ENCODE measurements at places on chromosomes 7 and 10.
A peak's percentile ranks its signal among the peaks of the same experiment; 100 is the strongest.

DNA sequence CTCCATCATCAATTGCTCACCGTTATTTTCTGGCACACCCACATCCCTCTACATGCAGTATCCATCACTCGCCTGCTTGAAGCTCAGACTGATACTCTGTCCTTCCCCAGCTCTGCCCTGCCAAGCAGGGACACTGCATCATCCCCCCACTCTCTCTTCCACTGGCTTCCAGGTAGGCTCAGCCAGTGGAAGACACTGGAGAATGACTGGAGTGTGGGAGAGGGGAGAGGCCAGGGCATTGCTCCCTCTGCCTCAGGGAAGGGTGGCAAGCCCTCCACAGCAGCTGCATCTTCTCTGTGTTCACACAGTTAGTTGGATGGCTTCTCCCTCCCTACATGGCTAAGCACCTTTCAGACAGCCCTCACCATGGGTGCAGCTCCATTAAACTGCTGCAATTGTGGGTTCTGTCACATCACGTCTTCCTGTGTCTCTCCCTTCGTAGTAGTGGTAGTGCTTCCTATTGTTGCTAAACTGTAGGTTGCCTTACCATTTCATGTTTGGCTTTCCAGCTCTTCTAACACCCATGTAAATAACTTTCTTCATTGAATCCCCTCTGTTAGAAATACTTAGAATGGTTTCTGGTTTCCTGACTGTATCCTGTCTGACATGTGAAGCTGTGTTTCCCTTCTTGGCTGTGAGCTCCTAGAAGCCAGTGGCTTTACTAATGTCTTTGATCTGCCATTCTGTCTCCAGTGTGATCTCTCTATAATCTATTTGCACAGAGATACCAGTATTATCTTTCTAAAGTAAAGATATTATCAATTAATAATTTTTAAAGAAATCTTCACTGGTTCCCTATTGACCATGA, 483.7 kb upstream of the LRRN3 start:
- DNase-seq: no peak

DNA sequence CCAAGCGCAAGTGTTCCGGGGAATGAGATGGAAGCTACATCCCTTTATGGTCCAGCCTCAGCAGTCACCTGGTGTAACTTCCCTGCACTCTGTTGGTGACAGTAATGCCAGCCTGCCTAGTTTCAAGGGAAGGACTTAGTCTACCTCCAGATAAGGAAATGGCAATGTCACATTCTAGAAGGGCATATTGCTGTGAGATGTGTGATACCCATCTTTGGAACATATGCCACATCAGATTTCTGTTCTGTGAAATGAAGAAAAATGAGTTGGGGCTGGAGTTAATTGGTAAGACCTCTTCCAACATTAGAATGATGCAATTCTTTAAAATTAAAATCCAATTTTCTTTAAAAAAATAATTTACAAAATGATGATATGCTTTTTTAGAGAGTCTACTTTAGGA, 212.0 kb downstream of the LRMDA start:
- DNase-seq: no peak

DNA sequence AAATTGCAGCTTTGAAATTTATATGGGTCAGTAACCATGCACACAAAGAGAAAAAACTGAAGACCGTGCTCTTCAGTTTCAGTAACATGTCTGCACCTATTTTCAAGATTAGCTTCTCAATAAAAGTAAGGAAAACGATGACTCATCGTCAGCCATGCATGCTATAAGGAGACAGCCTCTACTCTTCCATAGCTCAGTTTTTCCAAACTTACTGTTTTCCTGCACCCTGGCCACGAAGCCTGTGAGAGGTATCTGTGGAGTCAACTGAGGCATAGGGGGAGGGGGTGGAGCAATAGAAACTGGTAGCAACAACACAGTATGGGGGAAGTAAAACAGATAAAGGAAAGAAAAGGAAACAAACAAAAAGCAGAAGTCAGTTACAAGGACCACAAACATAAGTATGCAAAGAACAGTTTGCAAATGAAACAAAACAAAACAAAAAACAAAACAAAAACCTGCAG, 58.0 kb downstream of the PDSS1 start:
- DNase-seq: no peak

GRCh38 chr10:88702848-88703597, 3.0 kb upstream of the LIPK start:
- DNase-seq: no peak

- no peak for DNase-seq
These were observed 528 bp downstream of the CAMK2G start for GRCh38 chr10:73873838-73874215.

DNA sequence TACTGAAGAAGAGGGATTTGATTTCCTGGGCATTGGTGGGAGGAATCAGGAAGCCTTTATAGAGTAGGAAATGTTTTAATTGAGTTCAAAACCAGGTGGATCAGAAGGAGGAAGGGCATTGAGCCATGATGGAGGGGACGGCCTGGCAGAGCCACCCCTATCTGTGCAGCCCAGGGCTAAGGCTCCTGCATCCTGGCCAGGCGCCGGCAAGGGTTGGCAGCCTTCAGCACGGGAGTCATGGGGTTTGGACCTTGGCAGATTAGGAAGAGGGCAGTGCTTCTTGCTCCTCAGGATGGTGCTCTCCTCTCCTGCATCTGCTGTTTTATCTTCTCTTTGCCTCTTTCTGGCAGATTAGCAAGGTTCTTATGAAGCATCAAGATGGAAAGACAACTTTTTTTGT, 12.5 kb downstream of the ZNF862 start:
- no peak for DNase-seq

- peak; percentile 6 for DNase-seq
These were observed 18.8 kb upstream of the CHST12 start for GRCh38 chr7:2384354-2385243.

DNA sequence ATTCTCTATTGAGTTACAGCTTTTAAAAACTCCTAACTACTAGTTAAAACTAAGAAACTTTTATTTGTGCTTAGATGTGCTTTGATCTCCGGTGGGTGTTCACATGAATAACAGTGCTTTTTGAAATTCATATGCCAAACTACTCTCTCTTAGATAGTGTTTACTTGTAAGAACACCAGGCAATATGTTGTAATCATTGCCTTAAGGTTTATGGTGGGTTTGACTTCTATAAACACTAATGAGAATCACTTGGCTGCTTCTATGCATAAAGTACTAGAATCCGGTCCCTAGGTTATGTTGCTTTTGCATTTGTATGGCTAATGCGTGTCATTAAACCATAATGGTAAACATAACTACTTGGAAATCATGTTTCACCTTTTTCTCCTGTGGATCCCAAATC, 203.9 kb upstream of the VSTM2A start:
- no peak for DNase-seq

- no peak for DNase-seq
These were observed 26.1 kb upstream of the DUSP5 start for GRCh38 chr10:110471566-110472139.

- peak; percentile 29 for DNase-seq
These were observed 38.6 kb downstream of the CLRN3 start for GRCh38 chr10:127853868-127854768.

DNA sequence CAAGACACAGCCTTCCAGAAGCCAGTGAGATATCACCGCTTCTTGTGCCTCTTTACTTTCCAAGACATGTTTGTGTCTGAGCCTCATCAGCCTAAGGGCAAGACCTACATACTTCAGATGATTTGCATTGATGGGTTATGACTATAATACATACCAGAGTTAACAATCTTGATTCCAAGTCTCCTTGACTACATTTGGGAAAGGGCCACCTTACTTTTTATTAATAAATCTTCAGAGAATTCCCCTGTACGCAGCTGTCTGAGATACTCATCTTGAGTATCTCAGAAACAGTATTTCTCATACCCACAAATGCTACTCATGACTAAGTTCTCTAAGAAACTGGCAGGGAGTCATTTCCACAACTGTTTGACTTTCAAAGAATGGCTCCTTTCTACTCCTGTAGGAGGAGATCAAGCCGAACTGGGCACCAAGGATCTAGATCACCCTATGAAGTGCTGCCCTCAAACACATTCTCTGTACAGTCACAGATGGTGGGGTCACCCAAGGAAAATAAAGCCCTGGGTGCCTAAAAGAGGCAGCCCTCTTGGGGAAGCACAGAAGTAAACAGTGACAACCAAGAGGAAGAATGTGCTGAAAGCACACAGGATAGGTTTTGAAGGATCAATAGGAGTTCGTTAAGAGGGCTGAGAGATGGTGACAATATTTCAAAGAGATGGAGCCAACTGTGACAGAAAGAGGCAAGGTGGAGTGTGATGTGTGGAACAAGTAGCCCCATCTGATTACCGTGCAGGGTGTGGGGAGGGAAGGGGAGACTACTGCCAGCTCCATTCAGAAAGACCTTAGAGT, 138.9 kb downstream of the JAZF1 start:
- DNase-seq: no peak

GRCh38 chr10:106387063-106387462, 777.4 kb downstream of the SORCS1 start:
- no peak for DNase-seq

GRCh38 chr10:122374859-122375678, 561 bp downstream of the PLEKHA1 start:
- DNase-seq: peak; percentile 84

- DNase-seq: no peak
These were observed 683.1 kb downstream of the NRG3 start for GRCh38 chr10:82558014-82558607.

DNA sequence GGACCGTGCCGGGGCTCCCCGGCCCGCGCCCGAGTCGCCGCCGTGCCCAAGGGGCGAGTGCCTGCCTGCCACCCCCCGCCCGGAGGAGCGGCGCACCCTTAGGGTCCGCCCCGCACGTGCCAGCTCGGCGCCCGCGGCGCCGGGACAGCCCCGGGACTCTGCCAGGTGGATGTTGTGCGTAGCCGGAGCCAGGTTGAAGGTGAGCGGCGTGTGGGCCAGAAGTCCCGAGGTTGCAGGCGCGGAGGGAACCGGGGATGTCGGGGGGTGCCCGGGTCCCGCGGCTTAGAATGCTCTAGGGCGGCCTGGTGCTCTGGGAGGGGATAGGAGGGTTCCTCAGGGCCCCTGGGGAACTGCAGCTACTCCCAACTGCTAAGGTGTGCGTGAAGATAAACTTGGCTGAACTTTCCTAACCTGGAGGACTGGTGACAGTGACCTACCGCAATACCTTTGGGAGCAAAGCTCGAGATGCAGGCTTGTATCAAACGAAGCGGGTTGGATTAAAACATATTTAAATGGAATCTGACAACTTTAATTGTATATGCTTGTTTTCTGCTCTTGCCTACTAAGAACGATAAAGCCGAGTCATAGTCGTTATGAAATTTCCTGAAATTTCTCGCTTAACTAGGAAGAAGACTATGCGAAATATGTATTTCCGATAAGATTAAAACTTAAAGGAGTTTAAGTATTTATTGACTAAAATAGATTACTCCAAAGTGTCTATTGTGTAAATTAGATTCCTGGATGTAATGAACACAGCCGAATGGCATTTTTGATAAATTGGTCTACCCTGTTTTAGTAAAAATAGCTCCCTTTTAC, at the start of gene CUX1:
Gene CUX1 (plus strand): TSS at position 156 of the 816 bp plus-strand sequence. CDS start 14 bp downstream, at position 170.
- peak; percentile 17 for DNase-seq

GRCh38 chr7:34949361-34949760, 87.9 kb downstream of the DPY19L1 start:
- DNase-seq: no peak

- DNase-seq: no peak
These were observed 44.0 kb upstream of the GRID1 start for GRCh38 chr10:86410542-86411124.

DNA sequence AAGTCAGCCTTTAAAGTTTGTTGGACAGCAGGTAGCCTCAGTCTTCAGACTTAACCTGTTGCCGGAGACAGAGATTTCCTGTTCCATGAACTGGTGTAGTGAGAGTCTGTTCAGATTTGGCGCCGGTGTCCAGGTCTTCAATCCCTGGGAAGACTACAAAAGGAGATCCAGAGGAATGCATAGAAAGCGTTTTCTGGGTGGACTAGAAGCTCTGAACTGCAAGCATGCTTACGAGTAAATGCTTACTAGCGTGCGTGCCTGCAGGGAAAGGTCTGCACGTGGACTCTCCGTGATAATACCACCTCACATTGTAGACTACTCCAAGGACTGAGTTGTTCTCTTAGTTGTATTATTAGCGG, 878 bp downstream of the GLRX3 start:
- no peak for DNase-seq

DNA sequence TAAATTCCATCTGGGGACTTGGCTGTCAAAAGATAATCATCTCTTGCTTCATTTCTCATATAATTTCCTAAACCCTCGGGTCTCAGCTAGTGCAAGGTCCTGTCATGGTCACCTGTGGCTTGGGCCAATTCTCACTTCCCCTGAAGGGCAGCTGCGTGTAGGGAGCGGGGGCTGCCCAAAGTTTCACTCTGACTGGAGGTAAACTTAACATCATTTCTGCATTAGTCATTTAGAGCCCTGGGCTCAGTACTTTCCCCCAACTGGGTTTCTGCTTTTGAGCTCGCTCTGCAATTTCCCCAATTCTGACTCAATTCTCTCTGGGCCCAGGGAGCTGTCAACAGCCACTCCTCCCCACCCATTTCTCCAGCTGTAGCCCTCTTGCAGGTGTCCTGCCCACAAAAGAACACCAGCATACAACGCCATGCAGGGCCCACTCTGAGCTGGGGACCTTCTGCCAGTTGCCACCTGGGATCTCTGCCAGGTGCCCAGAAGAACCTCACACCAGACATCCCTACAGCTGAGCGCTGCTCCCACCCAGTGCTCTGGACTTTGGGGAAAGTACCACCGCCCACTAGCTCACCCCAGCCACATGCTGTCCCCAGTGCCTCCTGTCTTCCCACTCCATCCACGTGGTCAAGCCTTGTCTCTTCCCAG, 37.9 kb downstream of the VOPP1 start:
- peak; percentile 62 for DNase-seq

- peak; percentile 28 for DNase-seq
These were observed 3.5 kb downstream of the NOS3 start for GRCh38 chr7:150994141-150994837.

DNA sequence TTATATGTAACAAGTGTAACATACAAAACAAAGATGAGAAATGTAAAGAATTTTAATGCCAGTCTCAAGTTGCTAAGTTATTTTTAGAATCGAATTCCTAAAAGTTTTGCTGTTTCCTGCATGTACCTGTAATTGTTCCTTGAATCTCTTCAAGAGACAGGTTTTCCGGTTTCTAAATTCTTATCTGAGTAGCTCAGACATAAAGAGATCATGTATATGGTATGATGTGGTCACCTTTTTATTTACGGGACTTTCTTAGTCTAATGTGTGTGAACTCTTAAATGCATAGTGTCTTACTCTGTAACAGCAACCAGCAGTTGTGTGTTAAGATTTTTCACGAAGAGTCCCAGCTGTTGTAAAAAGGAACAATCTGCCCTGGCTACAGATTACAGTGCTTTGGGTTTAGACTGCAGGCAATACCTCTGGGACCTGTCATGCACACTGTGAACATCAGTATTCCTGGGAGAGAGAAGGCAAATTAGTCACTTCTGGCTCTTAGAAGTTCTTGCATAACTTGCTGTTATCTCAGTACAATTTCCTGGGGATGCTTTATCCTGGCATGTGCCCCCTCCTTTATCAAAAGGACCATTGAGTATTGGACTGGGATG, 263.4 kb downstream of the BICC1 start:
- DNase-seq: no peak
